ENCODE measurements at places on chromosomes 7 and 10.
A peak's percentile ranks its signal among the peaks of the same experiment; 100 is the strongest.

GRCh38 chr10:85917601-85918000 is 449.0 kb downstream of the GRID1 start:
- no peak for DNase-seq

DNA sequence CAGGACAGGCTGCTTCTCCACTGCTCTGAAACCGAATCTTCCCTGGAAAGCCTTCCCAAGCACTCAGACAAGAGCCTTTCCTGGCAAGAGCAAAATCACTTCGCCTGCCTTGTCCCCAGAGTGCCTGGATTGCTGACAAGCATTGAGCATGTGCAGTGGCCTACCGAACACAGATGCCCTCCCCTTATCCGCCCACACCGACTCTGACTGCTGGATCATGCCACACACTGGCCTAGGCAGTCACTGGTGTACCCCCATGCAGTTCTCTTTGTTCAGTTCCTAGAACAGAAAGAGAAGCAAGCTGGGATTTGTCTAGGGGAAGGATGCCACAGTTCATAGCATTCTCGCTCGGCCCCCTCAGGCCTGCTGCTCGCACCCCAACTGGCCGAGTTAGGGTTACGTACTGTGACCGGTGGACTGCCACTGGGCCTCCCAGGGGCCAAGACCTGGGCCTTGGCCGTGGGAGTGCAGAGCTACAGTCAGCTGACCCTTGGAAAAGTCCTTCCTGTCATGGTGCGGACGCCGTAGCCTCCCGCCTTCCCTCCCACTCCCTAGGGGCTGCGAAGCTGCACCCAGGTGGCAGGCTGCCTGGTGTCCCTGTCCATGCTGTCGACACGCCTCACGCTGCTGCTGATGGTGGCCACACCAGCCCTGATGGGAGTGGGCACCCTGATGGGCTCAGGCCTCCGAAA is 6.9 kb downstream of the ABCB8 start:
- no peak for DNase-seq

DNA sequence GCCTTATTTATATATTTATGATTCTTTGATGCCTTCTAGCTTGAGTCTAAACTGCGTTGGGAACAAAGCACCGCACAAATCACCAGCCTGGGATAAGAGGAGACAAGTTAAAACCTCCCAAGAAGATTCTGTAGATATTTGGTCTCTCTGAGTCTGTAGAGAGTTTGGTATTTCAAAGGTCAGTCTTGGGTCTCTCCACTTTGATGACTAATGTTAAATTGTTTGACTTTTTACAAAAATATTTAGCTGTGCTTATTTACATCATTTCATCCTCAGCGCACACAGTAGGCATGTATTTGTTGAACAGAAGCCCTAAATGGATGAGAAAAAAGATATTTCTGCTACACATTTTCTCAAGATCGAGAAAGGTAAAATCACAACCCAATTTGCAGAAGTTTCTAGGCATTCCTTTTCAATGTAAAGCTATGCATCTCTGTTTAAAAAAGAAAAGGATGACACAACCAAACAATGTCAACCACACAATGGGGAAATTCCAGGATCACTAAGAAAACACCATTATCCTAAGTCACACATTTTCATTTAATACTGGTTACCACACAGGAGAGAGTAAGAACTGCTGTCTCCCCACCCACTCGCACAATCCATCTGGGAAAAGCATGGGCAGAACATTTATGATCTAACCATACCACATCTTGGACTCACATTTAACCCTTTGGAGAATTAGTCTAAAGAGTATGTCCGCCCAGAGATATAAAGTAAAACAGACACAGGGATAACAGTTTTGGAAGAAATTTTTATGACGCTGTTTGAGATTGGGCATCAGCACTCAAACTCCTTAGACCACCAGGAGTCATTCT is 4.4 kb downstream of the CDK6 start:
- no peak for DNase-seq

- DNase-seq: no peak
These were observed 59.6 kb upstream of the GNA12 start for GRCh38 chr7:2903682-2904162.

GRCh38 chr7:77759294-77759889 is 38.8 kb downstream of the TMEM60 start:
- DNase-seq: no peak

GRCh38 chr10:78756604-78757343 is 312.0 kb upstream of the ZMIZ1 start:
- no peak for DNase-seq

- DNase-seq: peak; percentile 35
These were observed 43.5 kb downstream of the YKT6 start for GRCh38 chr7:44244282-44244681.

GRCh38 chr7:135253851-135254771 is 20.5 kb downstream of the STRA8 start:
- peak; percentile 12 for DNase-seq

- peak; percentile 13 for DNase-seq
These were observed 266.0 kb downstream of the GRID1 start for GRCh38 chr10:86100581-86101061.

DNA sequence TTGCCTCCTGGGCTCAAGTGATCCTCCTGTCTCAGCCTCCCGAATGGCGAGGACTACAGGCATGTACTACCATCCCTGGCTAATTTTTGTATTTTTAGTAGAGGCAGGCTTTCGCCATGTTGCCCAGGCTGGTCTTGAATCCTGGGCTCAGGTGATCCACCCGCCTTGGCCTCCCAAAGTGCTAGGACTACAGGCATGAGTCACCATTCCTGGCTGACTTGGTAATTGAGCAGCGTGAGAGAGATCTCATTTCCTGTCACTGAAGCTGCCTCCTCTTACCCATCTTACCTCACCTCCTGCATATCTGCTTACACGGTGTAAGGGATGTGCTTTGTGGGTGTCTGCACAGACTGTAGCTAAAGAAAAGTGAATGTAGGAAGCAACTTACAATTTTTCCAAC is 9.7 kb downstream of the IFIT3 start:
- DNase-seq: no peak

DNA sequence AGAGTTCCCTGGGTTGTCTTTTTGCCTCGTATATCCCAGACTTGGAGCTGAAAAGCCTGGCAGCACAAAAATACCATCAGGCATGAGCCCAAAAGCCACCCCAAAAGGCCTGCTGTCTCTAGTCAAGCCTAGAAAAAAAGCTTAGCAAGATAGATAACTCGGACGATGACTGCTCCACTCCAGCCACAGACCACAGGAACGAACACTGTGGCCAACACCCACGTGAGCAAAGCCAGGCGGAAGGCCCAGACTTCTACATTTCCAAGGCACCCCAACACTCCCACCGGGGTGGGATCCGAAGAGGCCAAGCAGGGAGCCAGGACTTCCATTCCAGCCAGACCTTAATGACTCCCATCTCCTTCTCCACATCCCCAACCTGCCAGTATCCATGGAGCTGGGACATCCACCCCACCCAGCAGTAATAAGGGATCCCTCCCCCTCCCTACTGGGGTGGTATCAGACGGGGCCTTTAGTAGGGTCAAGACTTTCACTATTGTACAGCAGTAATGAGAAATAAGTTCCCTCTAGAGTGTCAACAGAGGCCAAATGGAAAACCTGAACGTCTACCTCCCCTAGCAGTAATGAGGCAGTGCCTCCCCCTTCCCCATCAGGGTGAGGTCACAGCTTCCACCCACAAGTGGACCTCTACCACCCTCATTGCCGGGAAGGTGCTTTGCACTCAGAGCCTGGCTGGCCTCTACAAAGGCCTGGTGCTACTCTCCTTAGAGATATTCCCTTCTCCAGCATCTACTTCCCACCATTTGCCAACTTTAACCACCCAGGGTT is 23.0 kb downstream of the PRLHR start:
- no peak for DNase-seq

DNA sequence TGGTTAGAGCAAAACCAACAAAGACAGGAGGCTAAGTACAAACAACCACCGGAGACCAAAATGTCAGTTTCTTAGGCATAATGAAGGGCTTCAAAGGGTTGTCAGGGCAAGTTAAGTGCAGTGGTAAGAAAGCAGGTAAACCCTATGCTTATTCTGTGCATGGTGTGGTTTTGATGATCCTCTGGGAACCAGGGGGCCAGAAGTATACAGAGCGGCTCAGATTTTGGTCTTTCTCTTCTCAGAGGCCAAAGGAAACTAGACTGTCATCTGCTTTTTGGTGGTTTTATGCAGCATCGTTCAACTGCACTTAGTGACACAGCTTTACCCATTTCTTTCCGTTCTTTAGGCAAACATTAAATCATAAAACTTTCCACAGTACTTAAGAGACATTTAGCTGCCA is 332.7 kb upstream of the CELF2 start:
- no peak for DNase-seq
